ENCODE measurements at places on chromosomes 5 and 9.

- DNase-seq, result no peak
Measured at GRCh38 chr5:154501566-154501965, 23.5 kb upstream of the HAND1 start.

- no peak for DNase-seq
Measured at GRCh38 chr9:2559192-2560152, 62.1 kb upstream of the VLDLR start.

DNA sequence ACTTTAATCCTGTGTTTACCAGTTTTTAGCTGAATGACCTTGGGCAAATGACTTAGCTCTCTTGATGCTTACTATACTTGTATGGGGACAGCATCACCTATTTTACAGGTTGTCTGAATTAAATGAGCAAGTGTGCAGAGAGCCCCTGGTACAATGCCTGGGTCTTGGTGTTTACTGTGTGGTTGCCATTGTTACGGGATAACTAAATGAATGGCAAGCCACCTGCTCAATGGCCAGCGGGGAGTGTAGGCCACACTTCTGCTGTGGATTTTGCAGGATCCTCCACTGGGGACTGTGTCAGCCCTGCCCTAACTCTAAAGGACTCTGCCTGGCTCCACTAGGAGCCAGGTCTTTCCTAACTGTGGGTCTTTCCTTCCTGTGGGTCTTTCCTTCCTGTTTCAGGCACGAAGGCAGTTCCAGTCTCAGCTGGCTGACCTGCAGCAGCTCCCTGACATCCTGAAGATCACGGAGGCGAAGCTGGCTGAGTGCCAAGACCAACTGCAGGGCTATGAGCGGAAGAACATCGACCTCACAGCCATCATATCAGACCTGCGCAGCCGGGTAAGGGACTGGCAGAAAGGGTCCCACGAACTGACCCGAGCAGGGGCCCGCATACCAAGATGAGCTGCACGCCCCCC, 10.3 kb upstream of the GLE1 start:
- peak; percentile 69 for DNase-seq

GRCh38 chr5:88515881-88516819, 247.5 kb upstream of the TMEM161B start:
- no peak for DNase-seq

- no peak for DNase-seq
Measured at GRCh38 chr5:131147258-131147657, 17.8 kb downstream of the HINT1 start.

DNA sequence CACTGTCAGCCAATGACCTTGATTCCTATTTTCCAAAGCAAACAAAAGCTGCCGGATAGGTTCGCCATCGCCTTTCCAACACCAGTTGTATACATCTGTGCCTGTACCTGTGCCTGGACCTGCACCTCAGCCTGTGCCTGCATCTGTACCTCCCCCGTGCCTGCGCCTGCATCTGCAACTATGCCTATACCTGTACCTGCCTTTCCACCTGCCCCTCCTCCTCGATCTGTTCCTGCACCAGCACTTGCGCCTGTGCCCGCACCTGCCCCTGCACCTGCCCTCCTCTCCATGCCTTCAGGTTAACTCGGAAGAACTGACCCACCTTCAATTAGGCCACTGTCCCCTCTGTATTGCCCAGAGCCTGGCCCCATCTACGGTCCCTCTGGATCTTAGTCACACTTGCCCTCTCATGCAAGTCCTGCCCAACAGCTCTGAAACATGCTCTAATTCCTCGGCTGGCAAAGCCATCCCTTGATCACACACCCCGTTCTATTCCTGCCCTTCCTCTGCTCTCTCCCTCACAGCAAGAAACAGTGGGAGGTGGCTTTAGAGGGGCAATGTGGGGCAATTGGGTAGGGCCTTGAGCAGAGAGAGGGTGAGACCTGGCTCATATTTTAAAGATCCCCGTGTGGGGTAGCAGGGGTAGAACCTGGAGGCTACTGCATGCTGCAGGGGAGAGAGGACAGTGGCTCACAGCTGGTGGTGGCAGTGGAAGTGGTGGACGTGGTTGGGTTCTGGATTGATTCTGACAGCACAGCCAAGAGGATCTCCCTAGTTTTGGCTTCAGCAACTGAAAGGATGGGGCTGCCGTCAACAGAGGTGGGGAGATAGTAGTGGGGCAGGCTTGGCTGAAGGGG, 59.6 kb upstream of the PHYKPL start:
- no peak for DNase-seq

GRCh38 chr5:111507276-111507675, 5.1 kb downstream of the STARD4 start:
- DNase-seq, result no peak

- no peak for DNase-seq
Measured at GRCh38 chr5:112065781-112066180, 308.8 kb upstream of the NREP start.

DNA sequence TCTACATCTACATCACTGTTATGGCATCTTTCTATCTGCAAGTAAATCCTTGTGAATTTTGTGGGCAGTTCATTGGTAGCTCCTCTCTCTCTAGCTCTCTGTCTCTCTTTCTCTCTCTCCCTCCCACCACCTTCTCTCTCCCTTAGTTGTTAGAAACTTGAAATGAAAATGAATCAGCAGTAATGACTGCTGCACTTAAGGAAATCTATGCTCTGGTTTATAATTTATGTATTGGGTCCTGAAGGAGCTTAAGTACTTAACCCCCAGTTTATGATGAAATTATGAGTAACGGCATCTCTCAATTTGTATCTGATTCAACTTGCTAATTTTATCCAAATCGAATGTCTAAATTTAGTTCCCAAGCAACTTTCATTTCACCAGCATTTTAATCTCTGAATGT, 52.0 kb upstream of the PTGER4 start:
- DNase-seq, result no peak

GRCh38 chr5:55636177-55636576, 75.9 kb downstream of the SLC38A9 start:
- DNase-seq, result no peak

- DNase-seq, result no peak
Measured at GRCh38 chr9:137312852-137313325, 10.8 kb upstream of the NRARP start.

- DNase-seq, result no peak
Measured at GRCh38 chr5:137735555-137736284, at the start of gene KLHL3. KLHL3 (minus strand) TSS chr5:137736089; CDS start chr5:137735646, 443 bp downstream.

DNA sequence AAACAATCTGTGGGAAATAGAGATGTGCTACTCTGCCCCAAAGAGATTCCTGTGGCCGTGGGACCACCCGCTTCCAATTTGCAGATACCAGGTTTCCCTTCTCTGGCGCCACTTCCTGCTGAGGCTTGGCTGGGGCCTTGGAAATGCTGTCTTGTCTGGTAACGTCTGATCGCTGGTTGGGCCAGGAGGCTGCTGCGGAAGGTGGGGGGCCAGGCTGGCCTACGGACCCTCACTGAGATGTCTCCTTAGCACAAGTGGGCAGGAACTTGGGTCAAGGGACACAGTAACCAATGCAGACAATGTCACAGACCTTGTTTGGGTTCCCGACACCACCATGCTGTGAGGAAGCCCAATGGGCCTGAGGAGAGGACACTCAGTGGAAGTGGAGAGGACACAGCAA, 31.7 kb upstream of the IRX4 start:
- DNase-seq, result no peak

- DNase-seq, result no peak
Measured at GRCh38 chr9:88460587-88461332, 72.5 kb downstream of the SPIN1 start.

GRCh38 chr5:172076761-172077244, 70.4 kb upstream of the FBXW11 start:
- DNase-seq, result no peak

DNA sequence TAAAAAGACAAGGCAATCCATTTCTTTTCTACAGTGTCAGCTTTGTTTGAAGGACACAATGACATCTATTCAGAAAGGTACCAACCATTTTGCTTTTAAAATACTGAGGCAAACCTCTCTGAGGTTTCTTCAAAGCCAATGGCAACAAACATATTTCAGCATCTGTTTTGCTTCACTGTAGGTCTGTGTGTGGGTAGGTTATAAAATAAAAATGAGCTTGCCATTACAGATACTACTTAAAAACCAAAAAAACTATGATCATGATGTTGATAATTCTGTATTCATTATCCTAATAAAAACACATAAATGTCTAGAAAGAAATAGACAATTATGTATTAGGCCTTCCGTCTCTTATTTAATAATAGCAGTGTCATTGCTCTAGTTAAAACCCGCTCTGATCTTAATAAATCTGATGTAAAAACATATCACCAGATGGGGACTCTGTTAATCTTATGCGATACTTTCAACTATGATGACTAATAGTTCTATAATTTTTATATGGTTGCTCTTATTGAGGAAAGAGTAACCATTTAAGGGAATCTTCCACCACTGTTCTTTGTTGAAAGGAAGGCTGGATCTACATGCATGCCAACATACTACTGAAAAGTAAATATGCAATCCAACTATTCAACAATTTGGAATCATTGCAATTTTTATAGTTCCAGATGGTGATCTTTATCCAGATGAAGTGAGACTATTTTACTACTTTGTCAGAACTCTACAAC, 647.2 kb downstream of the PDE4D start:
- no peak for DNase-seq

DNA sequence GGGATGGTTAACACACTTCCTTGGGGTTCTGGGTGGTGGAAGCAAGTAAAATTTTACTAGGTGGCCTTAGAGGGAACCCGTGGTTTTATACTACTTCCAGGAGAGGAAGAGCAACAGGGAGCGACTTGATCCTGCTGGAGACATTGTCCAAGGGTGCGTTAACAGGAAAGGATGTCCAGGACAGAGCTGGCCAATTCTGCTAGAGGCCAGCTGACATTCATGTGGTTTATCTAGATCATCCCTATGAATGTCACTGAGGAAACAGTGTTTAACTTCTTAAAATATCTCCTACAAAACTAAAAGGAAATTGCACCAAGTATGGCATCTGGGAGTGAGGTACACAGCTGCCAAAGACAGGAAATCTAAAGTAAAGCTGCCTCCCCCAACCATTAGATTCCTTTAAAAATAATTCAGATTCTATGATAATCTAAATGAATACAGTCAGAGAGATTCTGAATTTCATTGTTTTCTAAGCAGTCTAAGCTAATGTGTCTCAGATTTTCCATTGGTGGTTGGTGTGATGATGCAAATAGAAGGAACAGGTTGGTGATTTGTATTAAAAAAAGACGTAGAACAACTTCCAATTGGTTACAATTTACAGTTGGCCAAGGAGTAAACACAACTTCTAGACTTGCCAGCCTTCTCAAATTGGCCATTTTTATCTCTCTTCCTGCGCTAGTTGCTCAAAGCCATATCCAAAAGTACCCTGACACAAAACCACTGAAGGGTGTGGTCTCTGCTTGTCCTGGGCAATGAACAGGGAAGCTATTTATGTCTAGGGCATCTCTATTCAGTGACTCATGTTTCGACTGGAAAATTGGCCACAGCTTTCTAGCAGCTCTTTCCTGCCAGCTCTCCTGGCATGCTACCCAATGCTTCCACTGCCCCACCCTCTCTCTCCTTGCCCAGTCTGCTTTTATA, 574.7 kb upstream of the MEF2C start:
- no peak for DNase-seq

GRCh38 chr5:174188295-174188694, 142.8 kb downstream of the NSG2 start:
- no peak for DNase-seq

DNA sequence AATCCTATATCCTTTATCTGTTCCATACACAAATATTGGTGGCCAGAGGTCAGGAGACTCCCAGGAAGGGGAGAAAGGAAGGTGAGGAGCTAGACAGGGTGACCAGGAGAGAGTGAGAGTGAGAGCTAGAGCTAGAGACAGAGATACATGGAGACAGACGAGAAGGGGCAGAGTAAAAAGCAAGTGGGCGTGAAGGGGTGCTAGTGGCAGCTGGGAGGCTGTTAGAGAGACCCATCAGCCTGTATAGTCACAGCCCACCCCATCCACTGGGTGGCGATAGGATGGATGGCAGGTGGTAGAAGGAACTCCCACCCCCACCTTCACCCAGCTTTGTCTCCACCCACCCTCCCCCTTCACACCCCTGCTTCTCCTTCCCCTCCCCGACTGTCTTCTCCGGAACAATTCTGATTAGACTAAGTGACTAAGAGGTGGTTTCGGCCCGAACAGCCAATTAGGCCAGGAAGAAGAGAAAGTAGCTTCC, 32.8 kb downstream of the PCDH1 start:
- DNase-seq, result no peak

- DNase-seq, result no peak
Measured at GRCh38 chr9:100193078-100193477, 94.0 kb downstream of the INVS start.

GRCh38 chr5:35253582-35253981, 23.3 kb upstream of the PRLR start:
- DNase-seq, result no peak

GRCh38 chr5:172858511-172858989, 24.5 kb downstream of the ERGIC1 start:
- DNase-seq, result no peak

DNA sequence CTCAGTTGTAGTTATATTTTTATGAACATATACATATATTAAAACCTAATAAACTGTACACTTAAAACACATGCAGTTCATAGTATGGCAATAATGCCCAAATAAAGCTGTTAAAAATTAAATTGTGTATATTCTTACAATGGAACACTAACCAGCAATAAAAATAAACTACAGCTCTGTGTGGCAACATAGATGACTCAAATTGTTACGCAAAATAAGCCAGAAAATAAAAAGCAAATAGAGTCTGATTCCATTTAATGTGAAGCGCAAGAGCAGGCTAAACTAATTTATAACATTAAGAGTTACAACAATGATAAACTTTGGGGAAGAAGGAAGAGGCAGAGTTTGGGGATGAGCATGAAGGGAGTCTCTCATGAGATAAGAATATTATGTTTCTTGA, 597.3 kb downstream of the TLE1 start:
- DNase-seq, result no peak

- DNase-seq, result no peak
Measured at GRCh38 chr5:89582768-89583339, 699.9 kb upstream of the MEF2C start.

DNA sequence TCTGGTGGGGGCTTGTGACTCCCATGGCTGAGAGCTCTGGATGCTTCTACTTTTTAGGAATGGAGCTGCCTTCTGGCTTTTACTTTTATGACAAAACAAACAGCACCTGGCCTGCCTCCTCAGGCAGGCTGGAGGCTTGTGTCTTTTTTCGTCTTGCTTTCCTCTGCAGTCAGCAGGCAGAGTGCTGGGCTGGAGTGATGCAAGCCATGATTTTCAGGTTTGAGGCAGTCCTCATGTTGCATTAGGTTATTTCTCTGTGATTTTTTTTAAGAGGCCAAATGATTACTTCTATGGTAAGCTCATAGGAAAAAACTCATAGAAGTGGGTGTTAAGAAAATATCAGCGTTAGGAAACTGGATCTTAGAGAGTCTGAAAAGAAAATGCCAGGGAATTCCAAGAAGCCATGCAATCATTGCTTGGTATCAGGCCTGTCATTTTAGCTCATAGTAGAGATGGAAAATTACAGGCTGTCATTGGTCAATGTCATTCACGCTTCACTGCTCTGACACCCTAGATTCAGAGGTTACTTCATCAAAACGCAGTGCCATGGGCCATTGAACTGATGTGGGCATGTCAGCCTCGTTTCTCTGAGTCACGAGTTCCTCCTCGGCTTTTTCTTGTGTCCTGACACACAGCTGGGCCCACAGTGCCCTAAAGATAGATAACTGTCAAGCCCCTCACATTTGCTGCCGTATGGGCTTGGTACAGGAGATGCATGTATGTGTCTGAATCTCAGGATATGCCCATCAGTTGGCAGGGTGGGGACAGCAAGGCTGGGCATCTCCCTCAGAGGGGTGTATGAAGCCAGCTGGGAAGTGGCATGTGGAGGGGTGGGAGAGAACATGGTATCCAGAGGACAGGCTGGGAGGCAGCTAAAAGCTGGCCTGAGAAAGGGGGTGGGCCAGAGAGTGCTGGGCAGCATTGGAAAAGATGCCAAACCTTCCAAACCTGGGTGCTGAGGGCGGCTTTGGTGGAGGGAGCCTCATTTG, 151.8 kb downstream of the HSPA4 start:
- DNase-seq, result no peak

Measured in hematopoietic multipotent progenitor cell treated with erythropoietin and hydrocortisone succinate and interleukin-3 and kit ligand, for 15 days (in vitro differentiated cells).